ENCODE measurements at places on chromosomes 12 and 14.

DNA sequence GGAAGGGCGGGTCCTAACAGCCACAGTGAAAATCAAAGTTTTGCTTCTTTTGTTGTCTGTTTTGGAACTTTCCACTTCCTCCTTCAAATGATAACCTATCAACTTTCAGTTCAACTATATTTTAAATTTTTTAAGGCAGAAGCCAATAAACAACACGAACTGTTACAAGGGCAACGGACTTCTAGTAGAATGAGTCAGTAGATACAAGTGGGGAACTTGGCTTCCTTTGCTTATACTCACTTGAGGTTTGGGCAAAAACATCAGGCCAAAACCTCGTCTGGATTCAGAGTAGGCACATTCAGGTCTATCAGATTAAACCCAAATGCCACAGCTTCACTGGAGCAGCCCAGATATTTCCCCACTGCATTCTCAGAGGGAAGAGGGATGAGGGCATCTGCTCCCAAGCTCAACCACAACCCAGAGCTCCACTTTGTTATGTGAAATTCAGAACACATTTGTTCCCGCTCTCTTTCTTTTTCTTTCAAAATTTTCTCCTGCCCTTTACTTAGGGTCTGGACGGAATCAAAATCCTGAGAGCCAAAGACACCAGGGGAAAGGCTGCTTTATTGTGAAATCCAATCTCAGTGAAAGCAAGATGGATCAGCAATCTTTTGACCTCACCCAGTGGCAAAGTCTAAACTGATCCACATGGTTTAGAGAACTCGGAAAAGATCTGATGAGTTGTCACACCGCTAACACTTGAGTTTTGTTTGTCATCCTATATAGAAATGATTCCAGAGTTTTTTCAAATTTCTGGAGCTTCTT, 152.5 kb upstream of the BTG1 start:
- H3K27ac ChIP-seq = no peak overlapping the region
- peaks cover 4% of the 10 kb centered on the region for H3K4me1 ChIP-seq
- no peaks in the 10 kb centered on the region for H3K27me3 ChIP-seq
- H3K36me3 ChIP-seq = no peaks in the 10 kb centered on the region

DNA sequence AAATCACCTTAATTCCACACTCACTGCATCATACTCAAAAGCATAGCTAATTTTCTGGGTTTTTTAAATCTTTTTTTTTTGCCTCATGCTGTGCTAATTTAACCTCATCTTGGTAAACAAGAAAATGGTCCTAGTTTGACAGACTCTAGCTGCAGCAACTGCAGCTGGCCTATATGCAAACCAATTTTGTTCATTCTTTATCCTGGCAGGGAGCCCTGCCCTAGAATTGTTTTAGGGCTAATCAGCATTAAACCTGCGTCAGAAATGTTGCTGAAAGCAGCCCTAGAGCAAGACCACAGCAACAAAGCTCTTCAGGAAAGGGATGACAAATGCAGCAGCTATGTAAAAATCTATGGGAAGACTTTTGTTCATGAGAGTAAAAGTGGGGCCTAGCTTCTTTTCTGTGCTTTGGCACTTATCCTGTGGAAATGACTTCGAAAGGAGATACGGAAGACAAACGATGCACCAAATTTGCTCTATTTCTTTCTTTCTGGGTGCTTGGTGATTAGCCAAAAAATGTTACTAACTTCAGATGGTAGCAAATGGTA, 72.2 kb downstream of the DENND5B start:
- no peak for DNase-seq
- peaks cover 6% of the 10 kb centered on the region for H3K4me1 ChIP-seq
- peak overlapping the region; percentile 44 for H3K27ac ChIP-seq
- H3K36me3 ChIP-seq = no peaks in the 10 kb centered on the region
- peaks cover 1% of the 10 kb centered on the region for H3K27me3 ChIP-seq

- H3K27ac ChIP-seq = no peak overlapping the region
- DNase-seq = no peak
- H3K27me3 ChIP-seq = no peaks in the 10 kb centered on the region
- H3K36me3 ChIP-seq = no peaks in the 10 kb centered on the region
Measured at GRCh38 chr12:19884021-19884492, 444.8 kb downstream of the AEBP2 start.

- H3K4me1 ChIP-seq = no peaks in the 10 kb centered on the region
- H3K36me3 ChIP-seq = peaks cover under 1% of the 10 kb centered on the region
- no peak overlapping the region for H3K4me3 ChIP-seq
- H3K27ac ChIP-seq = no peak overlapping the region
Measured at GRCh38 chr12:58283553-58283952, 342.2 kb downstream of the ATP23 start.

GRCh38 chr14:31307198-31307597, 99.6 kb upstream of the HECTD1 start:
- DNase-seq = no peak
- no peak overlapping the region for H3K4me3 ChIP-seq
- H3K36me3 ChIP-seq = peaks cover 10% of the 10 kb centered on the region

- peaks cover 3% of the 10 kb centered on the region for H3K36me3 ChIP-seq
- no peaks in the 10 kb centered on the region for H3K4me1 ChIP-seq
- no peak for DNase-seq
- H3K27me3 ChIP-seq = peaks cover 9% of the 10 kb centered on the region
- H3K4me3 ChIP-seq = peak overlapping the region; percentile 68
Measured at GRCh38 chr12:132557291-132558015, 52.9 kb downstream of the LRCOL1 start.

DNA sequence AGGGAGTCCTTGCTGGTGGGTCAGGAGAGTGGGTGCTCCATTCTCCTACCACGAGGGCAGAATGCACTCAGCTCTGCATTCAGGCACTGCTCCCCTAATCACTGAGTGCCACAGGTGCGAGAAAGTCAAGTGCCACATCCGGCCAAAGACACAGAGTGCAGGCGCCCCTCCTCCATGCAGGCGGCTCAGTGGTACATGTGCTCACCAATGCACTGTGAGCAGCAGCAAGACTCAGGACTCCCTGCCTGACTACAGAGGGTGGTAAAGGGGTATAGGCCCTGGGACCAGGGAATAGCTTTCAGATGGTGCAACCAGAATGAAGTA, 32.9 kb downstream of the ZFYVE21 start:
- H3K4me1 ChIP-seq = peaks cover 6% of the 10 kb centered on the region
- H3K36me3 ChIP-seq = peaks cover 28% of the 10 kb centered on the region
- H3K4me3 ChIP-seq = no peak overlapping the region
- DNase-seq = no peak
- no peaks in the 10 kb centered on the region for H3K27me3 ChIP-seq
- no peak overlapping the region for H3K27ac ChIP-seq

DNA sequence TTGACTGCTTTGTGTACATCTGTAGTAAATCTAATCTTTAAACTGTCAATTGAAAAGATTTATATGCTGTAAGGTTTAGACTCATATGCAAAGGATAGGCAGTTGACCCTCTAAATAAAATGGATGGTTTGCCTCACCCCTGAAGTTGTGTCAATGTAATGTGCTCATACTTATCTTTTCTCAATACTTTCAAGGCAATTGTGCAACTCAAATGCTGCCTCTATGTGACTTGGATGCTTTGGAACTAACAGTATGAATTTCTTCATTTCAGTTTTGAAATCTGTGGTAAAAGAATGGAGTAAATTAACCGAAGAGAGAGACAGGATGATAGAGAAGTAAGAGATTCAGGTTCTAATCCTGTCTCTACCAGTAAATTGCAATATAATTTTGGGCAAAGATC, 9.7 kb downstream of the PDE6H start:
- H3K27ac ChIP-seq = no peak overlapping the region
- H3K36me3 ChIP-seq = no peaks in the 10 kb centered on the region
- DNase-seq = no peak
- H3K4me1 ChIP-seq = peaks cover 6% of the 10 kb centered on the region
- H3K4me3 ChIP-seq = no peak overlapping the region

- peak; percentile 34 for DNase-seq
- H3K4me1 ChIP-seq = peaks cover 26% of the 10 kb centered on the region
- peaks cover 3% of the 10 kb centered on the region for H3K27me3 ChIP-seq
Measured at GRCh38 chr12:24902511-24903328, 46.2 kb downstream of the BCAT1 start.

GRCh38 chr14:57089901-57090300, 178.8 kb downstream of the EXOC5 start:
- H3K4me1 ChIP-seq = no peaks in the 10 kb centered on the region
- no peaks in the 10 kb centered on the region for H3K27me3 ChIP-seq
- no peak for DNase-seq
- H3K4me3 ChIP-seq = no peak overlapping the region

GRCh38 chr14:103641161-103641560, 12.2 kb downstream of the KLC1 start:
- H3K27me3 ChIP-seq = peaks cover 3% of the 10 kb centered on the region
- H3K27ac ChIP-seq = no peak overlapping the region
- peaks cover 3% of the 10 kb centered on the region for H3K4me1 ChIP-seq
- no peak for DNase-seq
- H3K4me3 ChIP-seq = no peak overlapping the region

GRCh38 chr14:71398450-71398849, 491.2 kb downstream of the PCNX1 start:
- H3K27me3 ChIP-seq = no peaks in the 10 kb centered on the region
- H3K4me1 ChIP-seq = peaks cover 6% of the 10 kb centered on the region
- H3K4me3 ChIP-seq = no peak overlapping the region
- no peak overlapping the region for H3K27ac ChIP-seq
- H3K36me3 ChIP-seq = no peaks in the 10 kb centered on the region

DNA sequence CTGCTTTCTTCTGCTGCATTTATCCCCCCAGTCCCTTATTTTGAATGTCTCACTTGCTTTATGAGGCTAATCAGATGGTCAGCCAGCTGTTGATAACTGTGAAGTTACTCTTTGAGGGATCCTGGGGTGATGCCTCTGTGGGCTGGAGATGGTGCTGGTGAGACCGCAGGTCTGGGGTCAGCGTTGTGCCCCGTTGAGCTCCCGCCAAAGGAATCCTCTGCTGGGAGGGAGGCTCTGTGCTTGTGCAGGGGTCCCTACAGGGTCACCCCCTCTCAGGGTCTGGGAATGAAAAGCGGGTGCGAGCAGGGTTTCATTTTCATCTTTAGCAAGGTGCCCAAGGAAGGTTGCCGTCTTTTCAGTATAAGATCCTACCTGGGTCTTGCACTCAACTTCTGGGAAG, 161.2 kb upstream of the RTL1 start:
- peaks cover 8% of the 10 kb centered on the region for H3K4me1 ChIP-seq
- peaks cover 3% of the 10 kb centered on the region for H3K36me3 ChIP-seq
- H3K27me3 ChIP-seq = peaks cover 10% of the 10 kb centered on the region
- H3K4me3 ChIP-seq = no peak overlapping the region
- no peak overlapping the region for H3K27ac ChIP-seq

- no peaks in the 10 kb centered on the region for H3K36me3 ChIP-seq
- H3K27me3 ChIP-seq = peaks cover 2% of the 10 kb centered on the region
- peak; percentile 67 for DNase-seq
- H3K27ac ChIP-seq = no peak overlapping the region
- H3K4me3 ChIP-seq = no peak overlapping the region
Measured at GRCh38 chr14:58072288-58073071, 79.5 kb downstream of the ARMH4 start.

GRCh38 chr12:128652136-128652751, 171.5 kb downstream of the SLC15A4 start:
- DNase-seq = no peak
- H3K36me3 ChIP-seq = peaks cover 20% of the 10 kb centered on the region
- no peak overlapping the region for H3K27ac ChIP-seq
- no peak overlapping the region for H3K4me3 ChIP-seq

GRCh38 chr14:72366619-72367018, 434.4 kb downstream of the RGS6 start:
- no peak for DNase-seq
- no peak overlapping the region for H3K4me3 ChIP-seq

DNA sequence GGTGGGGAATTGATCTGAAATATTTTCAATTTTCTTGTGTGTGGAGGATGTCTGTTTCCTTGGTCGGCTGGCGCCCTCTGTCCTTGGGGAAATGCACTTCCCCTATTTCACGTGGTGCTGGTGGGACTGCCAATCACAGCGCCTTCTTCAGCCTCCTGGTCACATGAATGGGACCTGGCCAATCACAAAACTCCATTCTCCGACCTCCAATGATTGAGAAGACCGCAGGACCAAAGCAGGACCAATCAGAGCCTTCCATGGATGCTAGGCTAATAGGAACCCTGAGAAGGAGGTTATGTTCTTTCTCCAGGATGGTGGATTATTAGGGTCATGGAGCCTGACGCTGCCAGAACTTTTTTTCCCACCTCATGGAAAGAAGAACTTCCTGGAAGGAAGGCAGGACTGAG, 188.7 kb downstream of the TTC8 start:
- H3K27me3 ChIP-seq = peaks cover 2% of the 10 kb centered on the region
- DNase-seq = no peak
- H3K4me1 ChIP-seq = peaks cover 3% of the 10 kb centered on the region
- no peak overlapping the region for H3K4me3 ChIP-seq

DNA sequence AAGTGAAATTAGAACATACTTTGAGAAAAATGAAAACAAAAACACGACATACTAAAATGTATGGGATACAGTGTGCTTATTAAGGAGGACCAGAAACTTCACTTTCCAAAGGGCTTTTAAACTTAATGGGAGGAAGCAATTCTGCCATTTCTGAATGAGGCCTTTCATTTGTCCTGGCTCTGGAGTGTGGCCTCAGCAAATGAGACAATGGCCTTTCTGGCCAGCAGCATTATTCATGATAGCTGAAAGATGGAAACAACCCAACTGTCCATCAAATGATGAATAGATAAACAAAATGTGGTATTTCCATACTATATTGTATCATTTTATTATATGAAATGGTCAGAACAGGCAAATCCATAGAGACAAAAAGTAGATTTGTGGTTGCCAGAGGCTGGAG, 338.6 kb downstream of the CEP128 start:
- no peaks in the 10 kb centered on the region for H3K4me1 ChIP-seq
- H3K4me3 ChIP-seq = no peak overlapping the region
- peaks cover 2% of the 10 kb centered on the region for H3K27me3 ChIP-seq
- no peaks in the 10 kb centered on the region for H3K36me3 ChIP-seq

DNA sequence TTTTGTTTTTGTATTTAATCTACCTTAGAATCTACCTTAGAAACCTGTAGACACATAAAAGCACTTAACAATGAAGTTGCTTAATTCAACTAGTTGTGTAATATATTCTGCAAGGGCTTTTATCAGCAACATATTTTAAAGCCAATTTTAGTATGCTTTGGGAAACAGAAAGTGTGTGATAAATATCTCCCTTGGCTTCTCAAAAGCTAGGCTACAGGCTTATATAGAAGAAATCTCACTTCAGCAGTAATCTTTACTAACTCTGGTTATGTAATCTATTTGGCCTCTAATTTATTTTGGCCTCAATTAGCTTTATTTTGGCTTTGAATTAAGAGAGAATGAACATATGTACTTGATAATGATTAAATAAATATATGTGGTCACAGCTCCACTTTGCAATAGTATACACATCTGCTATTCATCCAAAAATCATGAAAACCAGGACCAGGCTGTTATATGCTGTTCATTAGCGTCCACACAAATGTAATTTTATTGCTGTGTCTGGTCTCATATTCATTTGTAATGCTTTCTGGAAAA, 37.2 kb downstream of the LRP6 start:
- H3K36me3 ChIP-seq = no peaks in the 10 kb centered on the region
- no peak for DNase-seq
- no peak overlapping the region for H3K4me3 ChIP-seq
- no peak overlapping the region for H3K27ac ChIP-seq
- peaks cover 13% of the 10 kb centered on the region for H3K4me1 ChIP-seq
- H3K27me3 ChIP-seq = no peaks in the 10 kb centered on the region

- H3K27me3 ChIP-seq = peaks cover 2% of the 10 kb centered on the region
- no peaks in the 10 kb centered on the region for H3K36me3 ChIP-seq
- H3K4me1 ChIP-seq = peaks cover 14% of the 10 kb centered on the region
Measured at GRCh38 chr12:96436366-96437170, 36.3 kb upstream of the CDK17 start.

GRCh38 chr12:32034045-32034444, 72.6 kb upstream of the BICD1 start:
- H3K36me3 ChIP-seq = no peaks in the 10 kb centered on the region
- peaks cover 1% of the 10 kb centered on the region for H3K27me3 ChIP-seq
- DNase-seq = no peak
- H3K4me3 ChIP-seq = no peak overlapping the region

- H3K27ac ChIP-seq = peak overlapping the region; percentile 86
- peaks cover 42% of the 10 kb centered on the region for H3K4me1 ChIP-seq
- H3K36me3 ChIP-seq = no peaks in the 10 kb centered on the region
- peaks cover 5% of the 10 kb centered on the region for H3K27me3 ChIP-seq
- no peak for DNase-seq
Measured at GRCh38 chr12:94768398-94769046, 118.2 kb upstream of the TMCC3 start.

All from endothelial cell (in vitro differentiated cells).